Epithelial cell of esophagus (primary cell): ENCODE measurements at places on chromosomes 4 and X.

DNA sequence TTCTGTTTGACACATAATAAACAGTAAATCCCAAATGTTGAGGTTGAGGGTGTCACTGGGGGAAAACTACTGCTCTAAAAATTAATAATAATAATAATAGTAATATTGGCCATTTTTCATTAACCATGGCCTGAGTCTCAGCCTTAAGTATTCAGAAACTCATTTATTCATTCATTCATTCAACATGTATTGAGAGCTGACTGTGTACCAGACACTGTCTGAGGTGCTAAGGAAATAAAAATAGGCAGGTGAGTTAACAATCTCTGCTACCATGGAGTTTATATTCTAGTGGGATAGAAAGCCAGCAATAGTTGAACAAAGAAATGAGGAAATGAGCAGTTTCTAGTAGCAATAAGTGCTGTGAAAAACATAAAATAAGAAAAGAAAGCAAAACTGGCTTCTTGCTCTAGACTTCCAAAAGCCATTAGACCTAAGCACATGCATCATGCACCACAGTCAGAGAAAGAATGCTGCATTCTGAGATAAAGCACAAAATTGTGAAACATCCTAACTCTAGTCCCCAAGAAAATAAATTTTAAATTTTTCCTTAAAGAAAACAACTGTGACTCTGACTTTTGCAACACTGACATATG is 278.7 kb downstream of the RCHY1 start:
- DNase-seq: no peak

- DNase-seq: peak; percentile 1
Observed at GRCh38 chr4:7398104-7398423, 36.7 kb downstream of the PSAPL1 start.

GRCh38 chrX:133435544-133436124 is 20.3 kb upstream of the GPC4 start:
- DNase-seq: no peak

- DNase-seq: no peak
Observed at GRCh38 chrX:132171478-132171877, 43.7 kb upstream of the FRMD7 start.

GRCh38 chr4:95319169-95319568 is 229.6 kb downstream of the UNC5C start:
- no peak for DNase-seq

DNA sequence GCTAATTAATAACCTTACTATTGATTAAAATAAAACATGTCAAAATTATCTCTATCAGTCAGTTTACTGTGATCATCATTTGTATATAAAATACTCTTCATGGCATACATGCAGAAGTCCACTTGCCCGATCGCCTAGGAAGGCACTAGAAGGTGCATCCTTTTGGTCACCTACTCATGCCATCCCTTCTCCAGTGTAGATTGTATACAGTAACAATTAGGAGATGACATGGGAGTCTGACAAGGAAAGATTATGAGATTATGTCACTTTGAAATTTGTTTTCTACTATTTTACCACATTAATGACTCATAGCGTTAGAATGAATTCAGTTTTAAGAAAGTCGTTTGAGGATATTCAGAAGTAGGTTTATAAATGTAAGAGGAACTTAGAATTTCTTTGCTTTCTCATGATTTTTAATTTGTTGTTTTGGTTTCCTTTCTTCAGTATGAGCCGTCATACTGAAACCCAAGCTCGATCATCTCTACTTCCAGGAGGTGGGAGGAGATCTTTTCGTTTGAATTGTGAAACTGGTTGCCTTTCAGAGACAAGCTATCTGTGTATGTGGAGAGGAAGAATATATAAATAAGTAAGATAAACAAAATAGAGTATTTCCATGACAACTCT is 51.1 kb upstream of the UNC5C start:
- no peak for DNase-seq

- DNase-seq: peak; percentile 77
Observed at GRCh38 chr4:25439918-25440477, 62.9 kb downstream of the ANAPC4 start.

- peak; percentile 50 for DNase-seq
Observed at GRCh38 chrX:129360175-129360574, 163.1 kb downstream of the SMARCA1 start.

DNA sequence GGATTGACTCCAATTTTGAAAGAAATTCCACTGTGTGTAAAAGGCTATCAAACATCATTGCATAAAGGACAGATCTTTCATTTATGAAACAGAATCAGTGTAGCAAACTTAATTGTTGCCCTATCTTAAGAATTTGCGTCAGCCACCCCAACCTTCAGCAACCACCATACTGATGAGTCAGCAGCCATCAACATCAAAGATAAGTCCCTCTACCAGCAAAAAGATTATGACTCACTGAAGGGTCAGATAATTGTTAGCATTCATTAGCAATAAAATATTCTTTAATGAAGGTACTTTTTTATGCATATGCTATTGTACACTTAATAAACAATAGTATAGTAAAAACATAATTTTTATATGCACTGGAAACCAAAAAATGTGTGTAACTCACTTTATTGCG is 15.8 kb upstream of the GRSF1 start:
- no peak for DNase-seq
